CD8-positive, alpha-beta memory T cell (primary cell): ENCODE measurements at places on chromosomes 11 and 22.

GRCh38 chr11:65695459-65696241 lies 16.4 kb upstream of the KAT5 start:
- H3K4me3 ChIP-seq, result no peak overlapping the region
- H3K4me1 ChIP-seq, result no peaks in the 10 kb centered on the region
- H3K36me3 ChIP-seq, result no peaks in the 10 kb centered on the region
- DNase-seq, result no peak
- no peaks in the 10 kb centered on the region for H3K27me3 ChIP-seq

- no peak for DNase-seq
- H3K27ac ChIP-seq, result no peak overlapping the region
- H3K4me1 ChIP-seq, result no peaks in the 10 kb centered on the region
- no peak overlapping the region for H3K4me3 ChIP-seq
- no peaks in the 10 kb centered on the region for H3K27me3 ChIP-seq
Measured at GRCh38 chr11:113407163-113407562, 19.6 kb downstream of the ANKK1 start.

- no peaks in the 10 kb centered on the region for H3K4me1 ChIP-seq
- no peaks in the 10 kb centered on the region for H3K36me3 ChIP-seq
- DNase-seq, result no peak
- no peak overlapping the region for H3K27ac ChIP-seq
- no peak overlapping the region for H3K4me3 ChIP-seq
- no peaks in the 10 kb centered on the region for H3K27me3 ChIP-seq
Measured at GRCh38 chr11:1446623-1447022, 40.0 kb downstream of the MOB2 start.

- H3K4me1 ChIP-seq, result no peaks in the 10 kb centered on the region
- DNase-seq, result no peak
- no peaks in the 10 kb centered on the region for H3K27me3 ChIP-seq
- no peaks in the 10 kb centered on the region for H3K36me3 ChIP-seq
- no peak overlapping the region for H3K4me3 ChIP-seq
Measured at GRCh38 chr11:12075822-12076821, 34.3 kb upstream of the MICAL2 start.

- no peaks in the 10 kb centered on the region for H3K4me1 ChIP-seq
- H3K4me3 ChIP-seq, result no peak overlapping the region
- DNase-seq, result no peak
- H3K36me3 ChIP-seq, result no peaks in the 10 kb centered on the region
- H3K27ac ChIP-seq, result no peak overlapping the region
Measured at GRCh38 chr22:30556388-30556787, 9.8 kb upstream of the SEC14L6 start.

GRCh38 chr11:17273668-17274282 lies 2.8 kb upstream of the NUCB2 start:
- no peaks in the 10 kb centered on the region for H3K27me3 ChIP-seq
- H3K36me3 ChIP-seq, result no peaks in the 10 kb centered on the region
- no peak overlapping the region for H3K27ac ChIP-seq
- H3K4me1 ChIP-seq, result peaks cover 21% of the 10 kb centered on the region
- H3K4me3 ChIP-seq, result no peak overlapping the region

GRCh38 chr11:3605771-3606203 lies 36.0 kb downstream of the ART5 start:
- no peak overlapping the region for H3K27ac ChIP-seq
- no peak overlapping the region for H3K4me3 ChIP-seq
- no peak for DNase-seq
- no peaks in the 10 kb centered on the region for H3K36me3 ChIP-seq

- DNase-seq, result no peak
- H3K27ac ChIP-seq, result peak overlapping the region; percentile 91
- H3K4me1 ChIP-seq, result peaks cover 26% of the 10 kb centered on the region
- H3K36me3 ChIP-seq, result peaks cover 13% of the 10 kb centered on the region
Measured at GRCh38 chr11:65084598-65085375, 765 bp downstream of the ZFPL1 start.

GRCh38 chr22:44523981-44524759 lies 26.1 kb upstream of the RTL6 start:
- no peak overlapping the region for H3K4me3 ChIP-seq
- DNase-seq, result no peak
- no peaks in the 10 kb centered on the region for H3K27me3 ChIP-seq
- H3K36me3 ChIP-seq, result no peaks in the 10 kb centered on the region
- no peak overlapping the region for H3K27ac ChIP-seq
- H3K4me1 ChIP-seq, result no peaks in the 10 kb centered on the region

DNA sequence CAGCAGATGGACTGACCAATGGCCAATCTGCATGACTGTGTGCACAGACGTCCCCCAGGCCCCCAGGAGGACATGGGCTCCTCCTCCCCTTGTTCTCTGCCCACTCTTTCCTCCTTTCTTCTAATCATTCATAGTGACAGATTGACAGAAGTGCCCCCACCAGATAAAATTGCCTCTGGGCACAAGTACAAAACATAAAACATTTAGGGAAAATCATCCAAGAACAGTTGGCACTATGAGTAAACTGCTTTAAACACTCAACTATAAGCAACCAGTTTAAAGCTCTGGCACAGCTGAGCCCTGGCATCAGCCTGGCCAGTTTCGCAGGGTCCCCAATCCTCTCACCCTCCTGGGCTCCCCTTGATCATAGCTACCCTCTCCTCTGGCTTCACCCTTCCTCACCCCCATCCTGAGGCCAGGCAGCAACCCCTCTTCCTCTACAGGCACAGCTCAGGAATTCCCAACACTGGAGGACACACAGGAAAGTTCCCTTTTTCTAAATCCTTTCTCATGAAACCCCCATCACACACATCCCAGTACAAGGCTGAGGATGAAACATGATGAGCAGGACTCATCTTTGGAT lies 232.9 kb downstream of the BUD13 start:
- no peaks in the 10 kb centered on the region for H3K4me1 ChIP-seq
- H3K4me3 ChIP-seq, result no peak overlapping the region
- DNase-seq, result no peak
- no peaks in the 10 kb centered on the region for H3K27me3 ChIP-seq
- H3K27ac ChIP-seq, result no peak overlapping the region
